Stimulated activated CD4-positive, alpha-beta T cell treated with anti-CD3 and anti-CD28 coated beads, Interleukin-15, amount 100 ng/mL, for 1 hour (primary cell): ENCODE measurements at places on chromosomes 1 and 21.

DNA sequence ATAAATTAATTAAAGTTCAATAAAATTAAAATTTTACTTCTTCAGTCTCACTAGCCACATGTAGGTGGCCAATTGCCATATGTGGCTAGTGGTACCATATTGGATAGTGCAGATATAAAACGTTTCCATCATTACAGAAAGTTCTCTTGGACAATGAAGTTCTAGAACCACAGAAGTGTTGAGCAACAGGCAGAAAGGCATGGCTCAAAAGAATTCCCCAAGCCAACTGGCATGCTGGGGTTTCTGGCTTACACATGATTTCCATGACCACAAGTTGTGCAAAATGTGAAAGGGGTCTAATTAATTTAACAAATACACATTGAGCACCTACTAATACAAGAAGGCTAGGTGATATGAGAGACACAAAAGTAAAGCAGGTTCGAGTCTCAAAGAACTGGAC lies 72.2 kb upstream of the CDC42BPA start:
- no peak for DNase-seq

DNA sequence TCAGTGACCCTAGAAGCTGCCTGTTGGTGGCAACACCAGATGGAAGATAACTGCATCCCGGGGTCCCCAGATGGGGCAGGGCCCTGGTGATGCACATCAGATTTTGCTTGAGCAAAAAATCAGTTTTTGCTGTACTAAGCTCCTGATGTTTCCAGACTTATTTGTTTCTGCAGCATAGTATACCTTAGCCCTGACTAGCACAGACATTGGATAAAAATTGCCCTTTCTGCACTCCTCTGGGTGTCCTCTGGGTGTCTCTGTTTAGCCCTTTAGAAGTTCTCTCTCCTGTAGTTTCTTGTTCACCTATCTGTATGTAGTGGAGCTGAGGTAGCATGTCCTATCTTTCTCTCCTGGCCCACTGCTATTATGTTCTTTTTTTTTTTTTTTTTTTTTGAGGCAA lies 30.3 kb upstream of the PLA2G2C start:
- no peak for DNase-seq

DNA sequence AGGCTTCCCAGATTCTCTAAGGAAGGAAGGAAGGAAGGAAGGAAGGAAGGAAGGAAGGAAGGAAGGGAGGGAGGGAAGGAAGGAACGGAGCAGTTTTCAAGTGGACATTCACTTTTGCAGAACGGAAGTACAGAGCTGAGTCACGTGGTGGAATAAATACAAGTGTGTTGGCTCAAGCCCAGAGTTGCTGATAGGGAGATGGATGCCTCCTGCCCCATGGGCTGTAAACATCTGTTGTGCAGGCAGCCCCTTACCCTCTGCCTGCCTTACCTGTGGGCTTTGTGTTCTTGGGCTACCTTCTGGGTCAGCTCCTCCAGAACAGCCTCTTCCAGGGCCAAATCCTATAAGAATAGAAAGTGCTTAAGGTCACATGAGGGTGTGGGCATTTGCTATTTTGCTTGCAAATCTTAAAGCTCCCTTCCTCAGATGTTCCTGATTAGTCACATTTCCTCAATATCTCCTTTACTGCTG lies 121.7 kb downstream of the SMYD2 start:
- DNase-seq: no peak

DNA sequence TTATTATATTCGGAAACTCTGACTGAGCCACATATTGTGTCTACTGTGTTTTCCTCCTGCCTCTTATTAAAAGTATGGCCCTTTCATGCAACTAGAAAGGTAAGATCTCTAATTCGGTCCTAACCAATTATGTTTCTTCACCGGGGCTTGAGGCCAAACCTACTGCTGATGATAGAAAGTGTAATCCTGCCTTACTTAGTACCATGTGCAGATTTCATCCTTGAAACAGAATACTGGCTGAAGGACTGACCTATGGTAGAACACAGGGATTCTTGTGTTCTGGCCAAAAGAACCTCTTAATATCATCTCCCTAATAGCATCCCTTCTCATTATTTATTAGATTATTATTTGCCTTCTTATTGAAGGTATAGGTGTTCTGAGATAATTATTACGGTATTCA lies 72.6 kb downstream of the TOR3A start:
- no peak for DNase-seq

DNA sequence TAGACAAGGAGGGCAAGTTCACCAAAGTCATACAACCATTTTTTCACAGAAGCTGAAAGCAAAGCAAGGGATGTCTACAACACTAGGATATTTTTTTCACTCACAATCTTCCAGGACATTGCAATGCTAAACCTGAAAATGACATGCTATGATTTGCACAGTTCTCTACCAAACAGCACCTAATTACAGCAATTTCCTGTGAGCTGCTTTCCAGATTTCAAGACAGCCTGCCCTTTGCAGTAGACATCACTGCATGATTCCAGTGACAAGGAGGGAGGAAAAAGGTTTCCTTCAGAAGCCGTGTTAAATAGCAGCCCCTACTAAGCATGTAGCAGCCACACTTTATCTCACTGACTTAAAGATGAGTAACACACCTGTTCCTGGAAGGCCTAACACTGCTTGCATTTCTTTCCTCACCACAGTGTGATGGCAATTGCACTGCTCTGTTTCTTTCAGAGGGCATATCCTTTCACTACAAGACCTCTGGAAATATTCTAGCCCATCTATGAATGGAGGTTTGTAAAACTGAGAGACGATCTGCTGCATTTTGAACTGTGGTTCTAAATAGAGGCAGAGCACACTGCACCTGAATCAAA lies 97.1 kb downstream of the DUSP10 start:
- DNase-seq: no peak

- no peak for DNase-seq
Observed at GRCh38 chr1:158324395-158324794, 6.9 kb downstream of the CD1B start.

GRCh38 chr1:5982868-5983267 lies 9.4 kb downstream of the NPHP4 start:
- DNase-seq: no peak

- DNase-seq: no peak
Observed at GRCh38 chr1:9473032-9473807, 66.0 kb upstream of the SLC25A33 start.

- no peak for DNase-seq
Observed at GRCh38 chr1:116764906-116765862, 11.0 kb downstream of the CD2 start.

DNA sequence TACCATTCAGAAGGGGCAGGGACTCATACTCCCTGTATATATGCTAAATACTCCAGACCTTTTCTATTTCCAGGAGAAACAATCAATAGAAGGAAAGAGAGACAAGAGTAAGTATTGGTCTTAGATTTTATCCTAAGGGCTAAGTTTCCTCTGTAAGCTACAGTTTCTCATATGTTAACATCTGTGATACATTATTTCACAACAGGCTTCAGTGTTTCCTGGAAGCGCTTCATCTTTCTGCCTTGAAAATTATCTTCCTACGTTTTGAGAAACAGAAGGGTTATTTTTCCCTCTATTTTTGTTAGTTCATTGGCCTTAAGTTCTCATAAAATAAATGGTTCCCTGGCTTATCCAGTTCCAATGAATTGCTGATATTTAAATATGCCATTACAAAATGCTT lies 15.6 kb downstream of the FMO1 start:
- no peak for DNase-seq

DNA sequence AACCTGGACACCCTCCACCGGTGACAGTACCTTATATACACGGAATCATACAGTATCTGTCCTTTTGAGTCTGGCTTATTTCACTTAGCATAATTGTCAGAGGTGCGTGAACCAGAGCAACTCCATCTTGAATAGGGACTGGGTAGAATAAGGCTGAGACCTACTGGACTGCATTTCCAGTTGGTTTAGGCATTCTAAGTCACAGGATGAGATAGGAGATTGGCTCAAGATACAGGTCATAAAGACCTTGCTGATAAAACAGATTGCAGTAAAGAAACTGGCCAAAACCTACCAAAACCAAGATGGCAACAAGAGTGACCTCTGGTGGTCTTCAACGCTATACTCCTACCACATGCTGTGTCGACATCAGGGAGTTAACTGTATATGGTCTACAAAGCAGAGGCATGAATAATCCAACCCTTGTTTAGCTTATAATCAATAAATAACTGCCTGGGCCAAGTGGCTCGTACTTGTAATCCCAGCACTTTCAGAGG lies 1.4 kb upstream of the FDPS start:
- no peak for DNase-seq

GRCh38 chr1:161486806-161487741 lies 18.2 kb upstream of the FCGR2A start:
- no peak for DNase-seq

- DNase-seq: no peak
Observed at GRCh38 chr1:208182880-208183645, 61.1 kb downstream of the PLXNA2 start.

GRCh38 chr1:62194651-62195544 lies at the start of gene L1TD1:
Gene L1TD1 (plus strand): TSS chr1:62194849. CDS start chr1:62206629, 11,780 bp downstream.
- DNase-seq: no peak

GRCh38 chr1:202685641-202686040 lies 24.6 kb downstream of the SYT2 start:
- no peak for DNase-seq

DNA sequence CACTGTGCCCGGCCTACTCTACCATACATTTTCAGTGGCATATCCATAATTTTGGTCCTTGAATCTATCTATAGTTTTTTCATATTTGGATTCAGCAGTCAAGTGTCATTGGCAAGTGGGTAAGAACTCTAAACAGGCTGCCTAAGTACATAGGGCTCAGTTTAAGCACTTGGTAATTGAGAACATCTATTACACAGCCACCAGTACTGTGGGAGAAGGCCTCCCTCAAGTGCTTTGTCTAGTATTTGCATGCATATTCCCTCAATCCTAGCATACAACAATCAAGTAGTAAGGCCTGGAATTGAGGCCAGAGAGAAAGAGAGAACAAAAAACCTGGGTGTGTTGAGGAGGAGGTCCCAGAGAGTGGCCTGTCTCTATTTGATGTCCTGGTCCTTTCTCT lies 325.2 kb downstream of the USP25 start:
- no peak for DNase-seq

- no peak for DNase-seq
Observed at GRCh38 chr1:99279525-99279924, 15.2 kb downstream of the PLPPR4 start.

DNA sequence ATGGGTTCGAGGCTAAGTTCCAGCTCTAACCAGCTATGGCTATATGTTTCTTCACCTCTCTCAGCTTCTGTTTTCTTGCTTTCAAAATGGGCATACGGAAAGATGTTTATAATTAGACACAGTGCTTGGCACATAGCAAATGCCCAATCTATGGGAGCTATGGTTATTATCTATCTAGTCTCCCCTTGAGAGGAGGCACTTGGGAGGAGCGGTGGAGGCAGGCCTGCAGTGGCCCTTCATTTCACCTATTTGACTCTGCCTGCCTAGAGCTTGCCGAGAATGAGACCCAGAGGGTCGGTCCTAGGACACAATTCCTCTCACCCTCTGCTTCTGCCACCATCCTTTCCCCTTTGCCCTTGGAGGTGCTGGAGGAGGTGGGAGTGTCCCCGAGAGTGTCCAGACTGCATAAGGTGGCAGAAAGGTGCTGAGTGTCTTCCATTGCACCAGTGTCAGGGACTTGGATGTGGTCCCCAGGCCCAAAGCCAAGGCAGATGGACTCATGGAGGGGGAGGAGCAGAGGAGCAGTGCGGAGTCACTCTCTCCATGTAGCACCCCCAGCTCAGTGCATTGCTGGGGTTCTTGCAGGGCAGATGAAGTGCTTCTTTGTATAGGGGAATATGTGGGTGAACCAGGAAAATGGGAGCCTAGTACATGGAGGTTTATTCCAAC lies 9.0 kb downstream of the LGR6 start:
- no peak for DNase-seq
